Activated T-cell treated with anti-CD3 and anti-CD28 coated beads for 24 hours (primary cell): ENCODE measurements at places on chromosomes 1 and 21.

DNA sequence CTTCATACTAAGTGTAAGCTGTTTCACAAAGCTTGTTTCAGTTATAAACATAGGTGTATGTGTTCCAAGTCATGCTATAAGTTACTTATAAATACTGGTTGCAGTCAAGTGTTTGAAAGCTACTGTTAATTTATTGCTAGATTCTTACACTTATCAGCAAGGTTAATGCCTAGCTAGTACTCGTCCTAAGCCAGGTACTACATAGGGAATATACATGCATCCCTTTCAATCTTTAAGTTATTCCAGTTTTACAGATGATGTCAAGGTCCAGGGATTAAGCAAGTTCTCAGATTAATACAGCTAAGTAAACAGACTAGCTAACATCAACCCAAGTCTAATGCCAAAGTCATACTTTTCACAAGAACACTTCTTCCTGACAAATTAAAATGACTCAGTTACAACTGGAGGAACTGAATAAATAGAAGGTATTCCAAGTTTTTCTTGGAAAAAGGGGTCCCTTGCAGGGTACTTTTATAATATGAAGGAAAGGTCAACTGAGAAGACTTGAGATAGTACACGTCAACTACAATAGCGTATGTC lies 652.2 kb upstream of the USP24 start:
- no peak for DNase-seq

DNA sequence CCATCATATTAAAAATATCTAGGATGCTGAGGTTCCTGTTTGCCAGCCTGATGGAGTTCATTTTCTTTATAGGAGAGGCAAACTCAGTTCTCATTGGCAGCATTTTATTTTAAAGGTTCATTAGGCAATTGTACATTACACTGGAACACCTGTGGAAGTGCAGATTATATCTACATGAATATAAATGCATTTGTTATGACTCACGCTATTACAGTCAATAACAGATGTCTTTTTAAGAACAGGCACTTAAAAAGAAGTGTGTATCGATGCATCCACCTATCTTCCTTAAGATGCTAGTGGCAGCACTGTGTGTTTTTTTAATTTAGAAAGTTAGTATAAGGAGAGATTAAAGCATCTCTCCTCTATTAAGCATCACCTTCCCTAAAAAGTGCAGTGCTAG lies 276.5 kb downstream of the PRDM2 start:
- no peak for DNase-seq

DNA sequence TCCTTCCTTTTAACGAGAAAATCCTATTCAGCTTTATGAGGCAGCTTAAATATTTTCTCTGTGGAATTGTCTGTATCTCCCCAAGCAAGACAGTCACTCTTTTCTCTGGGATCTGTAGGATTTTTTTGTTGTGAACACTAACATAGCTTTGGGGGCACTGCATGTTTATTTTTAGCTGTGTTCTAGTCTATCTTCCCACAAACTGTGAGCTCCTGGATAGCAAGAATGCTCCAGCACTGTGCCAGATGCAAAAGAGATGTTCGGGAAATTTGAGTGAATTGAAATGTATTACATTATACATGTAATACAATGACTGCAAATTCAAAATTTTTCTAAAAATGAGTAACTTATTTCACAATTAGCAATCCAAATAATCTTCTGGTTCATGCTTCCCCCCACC lies 282.2 kb downstream of the PLPP3 start:
- DNase-seq = no peak

GRCh38 chr1:68331117-68331865 lies 99.0 kb upstream of the WLS start:
- DNase-seq = no peak

GRCh38 chr1:168803806-168804510 lies 75.0 kb upstream of the DPT start:
- no peak for DNase-seq

DNA sequence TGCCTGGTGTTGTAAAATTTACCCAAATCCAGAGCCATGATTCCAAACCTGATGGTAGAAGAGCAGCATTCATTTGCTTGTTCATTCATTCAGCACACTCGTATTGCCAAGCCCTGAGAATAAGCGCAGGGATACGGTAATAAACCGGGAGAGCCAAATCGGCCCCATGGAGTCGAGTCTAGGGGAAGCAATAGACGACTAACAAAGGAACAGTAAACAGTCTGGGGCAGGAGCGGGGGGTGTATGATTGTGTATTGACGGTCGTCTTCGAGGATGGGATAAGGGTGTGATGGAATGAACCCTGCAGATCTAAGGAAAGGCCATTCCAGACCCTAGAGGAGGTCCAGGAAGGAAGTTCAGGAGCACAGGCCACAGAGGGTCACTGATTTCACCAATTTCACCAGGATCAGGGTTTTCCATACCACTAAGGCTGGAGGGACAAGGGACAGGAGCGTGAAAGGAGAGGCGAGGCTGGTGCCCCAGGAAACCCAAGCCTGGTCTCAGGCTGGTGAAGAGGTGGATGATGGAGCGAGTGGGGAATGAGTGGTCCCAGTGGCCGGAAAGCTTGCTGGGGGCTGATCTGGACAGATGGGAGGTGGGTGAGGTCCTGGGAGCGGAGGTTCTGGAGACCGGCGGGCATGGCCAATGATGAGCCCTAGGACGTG lies 61.1 kb upstream of the PDE9A start:
- no peak for DNase-seq

GRCh38 chr1:71019233-71019969 lies 28.2 kb downstream of the PTGER3 start:
- no peak for DNase-seq

DNA sequence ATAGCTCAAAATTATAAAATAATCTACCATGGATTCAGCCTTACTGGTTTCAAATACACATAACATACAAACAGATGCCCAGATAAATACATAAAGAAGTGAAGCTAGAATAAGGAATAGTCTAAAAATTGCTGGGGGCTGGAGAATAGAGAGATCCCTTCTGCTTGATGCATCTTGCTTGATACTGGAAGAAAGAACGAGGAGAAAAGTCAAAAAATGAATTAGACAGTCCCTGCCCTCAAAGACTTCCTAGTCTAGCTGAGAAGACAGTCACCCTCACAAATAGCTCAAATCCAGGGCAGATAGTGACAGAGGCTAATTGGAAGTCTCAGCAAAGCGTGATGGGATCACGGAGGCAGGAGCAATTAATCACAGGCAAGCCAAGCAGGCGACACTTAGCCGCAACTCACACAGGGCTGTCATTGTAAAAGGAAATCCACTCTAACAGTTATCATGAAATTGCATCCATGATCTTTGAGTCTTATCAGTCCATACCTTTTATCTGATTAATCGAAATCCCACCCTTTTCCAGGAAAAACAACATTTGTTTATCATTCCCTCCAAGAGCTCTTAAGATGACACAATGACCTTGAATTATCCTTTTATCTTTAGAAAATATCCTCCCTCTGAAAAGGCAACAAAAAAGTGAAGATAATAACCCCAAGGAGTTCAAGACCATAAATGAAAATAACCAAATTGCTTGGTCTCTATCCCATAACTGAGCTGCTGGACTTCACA lies 59.7 kb upstream of the TIAM1 start:
- DNase-seq = no peak

DNA sequence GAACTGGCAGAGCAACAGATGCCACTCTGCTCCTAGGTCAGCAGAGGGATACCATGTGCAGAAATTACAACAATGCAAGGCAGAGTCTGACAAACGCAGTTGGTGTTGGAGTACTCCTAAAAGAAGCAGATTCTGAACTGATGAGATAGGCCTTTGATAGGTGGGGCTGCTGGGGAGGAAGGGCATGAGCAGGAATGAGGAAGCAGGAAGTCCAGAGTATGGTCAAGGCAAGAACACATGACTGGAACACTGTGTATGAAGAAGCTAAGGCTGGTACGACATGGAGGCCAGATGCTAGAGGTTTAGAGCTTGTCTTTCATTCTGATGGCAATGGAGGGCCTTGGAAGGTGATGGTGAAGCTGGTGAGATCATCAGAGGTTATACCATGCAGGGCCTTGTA lies 11.5 kb upstream of the THRAP3 start:
- DNase-seq = no peak

DNA sequence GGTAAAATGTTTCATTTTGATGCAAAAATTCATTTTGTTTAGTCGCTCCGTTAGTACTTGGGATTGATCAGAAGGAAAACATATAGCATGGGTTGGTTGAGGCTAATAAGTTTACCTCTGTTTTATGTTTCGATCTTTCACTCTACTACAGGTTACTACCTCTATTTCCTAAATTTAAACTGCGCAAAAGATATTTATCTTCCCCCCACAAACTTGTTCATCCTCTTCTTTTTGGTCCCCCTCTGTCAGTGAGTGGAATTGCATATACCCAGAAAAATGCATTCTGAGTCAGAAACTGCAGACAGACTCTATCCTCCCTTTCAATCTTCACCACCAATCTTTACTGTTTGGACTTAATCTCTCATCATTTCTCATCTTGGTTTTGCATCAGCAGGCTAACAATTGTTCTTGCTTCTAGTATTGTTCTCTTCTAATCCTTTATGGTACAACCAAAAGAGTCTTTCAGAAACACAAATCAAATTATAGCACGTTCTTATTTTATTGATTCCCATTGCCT lies 316.0 kb upstream of the ADGRL4 start:
- no peak for DNase-seq

GRCh38 chr1:51952638-51953037 lies 37.9 kb downstream of the RAB3B start:
- no peak for DNase-seq

DNA sequence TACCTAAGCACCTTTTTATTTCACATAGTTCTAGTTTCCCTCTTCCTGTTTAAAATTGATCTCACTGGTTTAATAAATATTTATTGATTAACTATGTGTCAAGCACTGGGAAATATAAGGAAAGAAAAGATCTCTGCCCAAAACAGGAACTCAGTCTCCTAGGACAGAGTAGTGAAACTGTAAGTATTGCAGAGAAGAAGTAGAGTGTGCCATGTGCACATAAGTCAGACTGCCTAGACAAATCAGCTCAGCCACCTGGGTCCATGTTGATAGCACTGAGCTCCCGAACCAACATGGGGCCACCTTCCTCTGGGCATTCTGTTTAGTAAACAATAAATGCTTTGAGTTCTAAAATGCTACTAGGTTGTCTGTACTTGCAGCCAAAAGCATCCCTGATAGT lies 9.8 kb upstream of the SSX2IP start:
- DNase-seq = no peak

- no peak for DNase-seq
Measured at GRCh38 chr21:43967981-43968380, 44.1 kb upstream of the TRAPPC10 start.

- no peak for DNase-seq
Measured at GRCh38 chr1:25042331-25043227, 112.5 kb upstream of the RUNX3 start.

- peak; percentile 76 for DNase-seq
Measured at GRCh38 chr1:27858072-27858948, 14.0 kb upstream of the THEMIS2 start.
